ENCODE measurements at places on chromosomes 7 and 10.

- DNase-seq = no peak
These were observed 143.2 kb downstream of the GRK5 start for GRCh38 chr10:119350502-119351097.

GRCh38 chr10:43091846-43092245 is 15.0 kb downstream of the RET start:
- DNase-seq = no peak

GRCh38 chr10:75066271-75066670 is 45.2 kb upstream of the SAMD8 start:
- DNase-seq = no peak

- no peak for DNase-seq
These were observed 26.8 kb upstream of the ADGRA1 start for GRCh38 chr10:133060881-133061280.

GRCh38 chr7:151179946-151180345 is 7.1 kb downstream of the ASB10 start:
- DNase-seq = no peak

GRCh38 chr7:17488829-17489228 is 190.4 kb downstream of the AHR start:
- DNase-seq = no peak

GRCh38 chr7:79604841-79605240 is 151.4 kb upstream of the MAGI2 start:
- DNase-seq = no peak

- DNase-seq = no peak
These were observed 110.4 kb downstream of the PKD1L1 start for GRCh38 chr7:47837826-47838225.

DNA sequence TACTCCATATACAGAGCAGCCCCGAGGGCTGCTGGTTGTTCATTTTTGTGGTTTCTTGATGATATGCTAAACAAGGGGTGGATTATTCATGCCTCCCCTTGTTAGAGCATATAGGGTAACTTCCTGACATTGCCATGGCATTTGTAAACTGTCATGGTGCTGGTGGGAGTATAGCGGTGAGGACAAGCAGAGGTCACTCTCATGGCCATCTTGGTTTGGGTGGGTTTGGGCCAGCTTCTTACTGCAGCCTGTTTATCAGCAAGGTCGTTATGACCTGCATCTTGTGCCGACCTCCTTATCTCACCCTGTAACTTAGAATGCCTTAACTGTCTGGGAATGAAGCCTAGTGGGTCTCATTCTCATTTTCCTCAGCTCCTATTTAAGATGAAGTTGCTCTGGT is 31.3 kb downstream of the GNAT3 start:
- no peak for DNase-seq

DNA sequence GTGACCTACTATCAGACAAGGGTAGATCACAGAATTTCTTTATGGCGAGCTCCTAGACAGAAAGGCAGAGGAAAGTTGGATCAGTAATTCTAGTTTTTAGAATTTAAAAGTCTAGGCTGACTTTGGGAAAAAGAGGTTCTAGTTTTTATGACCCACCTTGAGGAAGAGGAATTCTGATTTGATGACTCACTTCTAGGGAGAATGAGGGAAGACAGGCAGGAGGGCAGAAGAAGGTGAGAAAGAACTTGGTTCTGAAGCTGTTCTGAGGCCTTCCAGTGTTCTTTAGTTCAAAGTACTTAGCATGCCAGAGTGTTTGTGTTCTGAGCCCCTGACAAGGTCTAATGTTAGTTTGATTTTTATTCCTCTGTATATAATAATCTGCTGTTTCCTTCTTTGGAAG is 97.2 kb downstream of the PODXL start:
- no peak for DNase-seq

DNA sequence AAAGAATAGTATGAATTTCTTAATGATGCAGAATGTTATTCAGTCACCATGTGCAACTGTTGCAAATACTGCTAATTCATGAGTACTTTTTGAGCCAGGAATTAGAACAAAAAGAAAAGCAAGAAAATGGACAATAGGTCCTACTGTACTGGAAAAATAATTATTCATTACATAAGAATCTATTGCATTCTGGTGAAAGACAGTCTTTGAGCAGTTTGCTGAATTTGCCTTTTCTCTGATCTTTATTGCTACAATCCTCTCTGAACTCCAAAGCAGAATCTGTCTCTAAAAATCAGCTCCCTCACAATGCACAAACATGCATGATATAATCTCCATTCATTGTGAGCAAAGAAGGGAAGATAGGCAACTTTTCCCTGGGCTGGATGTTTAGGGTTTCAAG is 12.8 kb downstream of the IFIT2 start:
- no peak for DNase-seq

- DNase-seq = no peak
These were observed 20.2 kb upstream of the SPDYE1 start for GRCh38 chr7:43977525-43977924.

- DNase-seq = no peak
These were observed 134.0 kb downstream of the KCND2 start for GRCh38 chr7:120407010-120407409.

DNA sequence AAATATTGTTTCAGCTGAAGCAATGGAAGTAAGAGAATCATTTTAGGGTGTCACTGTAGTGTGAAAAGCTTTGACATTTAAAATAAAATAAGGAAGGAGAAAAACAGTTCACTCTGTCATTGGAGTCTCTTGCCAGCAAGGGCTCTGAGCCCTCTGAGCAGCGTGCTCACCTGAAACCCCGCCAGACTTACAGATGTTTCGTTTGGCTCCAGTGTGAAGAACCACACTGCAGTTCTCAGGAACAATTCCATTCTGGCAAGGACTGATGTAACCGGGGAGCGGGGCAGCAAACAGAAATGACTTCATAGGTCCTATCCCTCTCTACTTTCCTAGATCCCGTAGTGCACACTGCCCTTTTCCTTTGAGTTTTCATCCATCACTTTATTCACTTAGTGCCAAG is 164.3 kb downstream of the CELF2 start:
- no peak for DNase-seq

DNA sequence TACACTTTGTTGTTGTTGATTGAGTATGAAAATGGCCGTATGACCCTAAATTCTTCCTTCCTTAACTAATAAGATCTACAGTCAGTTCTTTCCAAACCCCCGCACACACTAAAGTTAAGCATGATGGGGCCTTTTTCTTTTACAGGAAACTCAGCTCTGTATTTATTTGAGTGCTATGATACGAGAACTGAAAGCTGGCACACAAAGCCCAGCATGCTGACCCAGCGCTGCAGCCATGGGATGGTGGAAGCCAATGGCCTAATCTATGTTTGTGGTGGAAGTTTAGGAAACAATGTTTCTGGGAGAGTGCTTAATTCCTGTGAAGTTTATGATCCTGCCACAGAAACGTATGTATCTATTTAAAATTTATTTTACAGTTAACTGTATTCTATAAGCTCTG is 14.2 kb upstream of the NUP42 start:
- DNase-seq = no peak

GRCh38 chr10:3192856-3193635 is 20.5 kb upstream of the PITRM1 start:
- peak; percentile 48 for DNase-seq

DNA sequence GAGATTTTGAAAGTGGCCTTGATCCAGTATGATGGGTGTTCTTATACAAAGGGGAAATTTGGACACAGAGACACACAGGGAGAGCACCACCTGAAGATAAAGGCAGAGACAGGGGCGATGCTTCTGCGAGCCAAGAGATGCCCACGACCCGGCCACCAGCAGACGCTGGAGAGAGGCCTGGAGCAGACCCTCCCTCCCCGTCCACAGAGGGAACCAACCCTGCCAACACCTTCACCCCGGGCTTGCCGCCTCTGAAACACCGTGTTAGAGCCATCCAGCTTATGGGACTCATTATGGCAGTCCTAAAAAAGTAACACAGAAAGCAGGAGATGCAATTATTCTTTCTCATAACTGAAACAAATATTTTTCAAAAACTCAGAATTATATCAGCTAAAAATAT is 303.3 kb upstream of the SHH start:
- DNase-seq = no peak

DNA sequence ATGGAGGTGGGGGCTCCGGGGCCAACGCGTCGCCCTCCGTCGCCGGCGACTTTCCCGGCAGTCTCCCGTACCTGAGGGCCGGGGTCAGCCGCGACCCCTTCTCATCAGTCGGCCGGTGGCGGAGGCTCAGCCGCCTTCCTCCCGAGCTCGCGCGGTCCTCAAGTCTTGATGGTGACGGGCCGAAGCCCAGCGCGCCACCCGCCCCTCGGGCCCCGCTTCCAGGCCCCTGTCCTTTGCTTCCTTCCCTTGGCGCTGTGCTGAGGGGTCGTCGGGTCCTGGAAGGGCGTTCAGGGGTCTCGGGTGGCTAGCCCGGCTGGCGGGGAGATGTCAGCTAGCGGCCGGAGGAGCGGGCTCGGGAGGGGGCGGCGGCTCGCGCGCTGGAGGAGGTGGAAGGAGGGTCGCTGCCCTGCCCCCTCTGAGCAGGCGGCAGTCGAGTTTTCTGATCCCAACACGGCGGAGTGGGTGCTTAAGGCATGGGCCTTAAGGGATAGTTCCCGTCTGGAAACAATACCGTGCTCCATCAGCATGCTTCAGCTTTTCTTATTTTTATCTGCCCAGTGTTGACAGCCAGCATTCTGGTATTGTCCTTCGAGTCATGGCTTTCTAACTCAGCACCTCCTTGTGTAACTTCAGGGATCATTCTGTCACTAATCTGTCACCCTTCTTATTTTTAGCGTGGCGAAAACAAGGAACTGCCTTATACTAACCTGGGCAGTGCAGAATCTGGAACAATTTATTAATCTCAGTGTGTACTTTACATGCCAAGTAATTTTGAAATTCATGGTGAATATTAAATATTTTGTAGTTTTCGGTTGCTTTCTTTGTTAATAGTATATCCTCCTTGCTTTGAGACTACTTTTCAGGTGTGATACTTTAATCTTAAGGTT is 748 bp downstream of the PHTF2 start:
- DNase-seq = peak; percentile 30

GRCh38 chr10:49679480-49679893 is at the start of gene C10orf53:
Gene C10orf53 (plus strand): TSS chr10:49679651. CDS start chr10:49679698, 47 bp downstream.
- no peak for DNase-seq

DNA sequence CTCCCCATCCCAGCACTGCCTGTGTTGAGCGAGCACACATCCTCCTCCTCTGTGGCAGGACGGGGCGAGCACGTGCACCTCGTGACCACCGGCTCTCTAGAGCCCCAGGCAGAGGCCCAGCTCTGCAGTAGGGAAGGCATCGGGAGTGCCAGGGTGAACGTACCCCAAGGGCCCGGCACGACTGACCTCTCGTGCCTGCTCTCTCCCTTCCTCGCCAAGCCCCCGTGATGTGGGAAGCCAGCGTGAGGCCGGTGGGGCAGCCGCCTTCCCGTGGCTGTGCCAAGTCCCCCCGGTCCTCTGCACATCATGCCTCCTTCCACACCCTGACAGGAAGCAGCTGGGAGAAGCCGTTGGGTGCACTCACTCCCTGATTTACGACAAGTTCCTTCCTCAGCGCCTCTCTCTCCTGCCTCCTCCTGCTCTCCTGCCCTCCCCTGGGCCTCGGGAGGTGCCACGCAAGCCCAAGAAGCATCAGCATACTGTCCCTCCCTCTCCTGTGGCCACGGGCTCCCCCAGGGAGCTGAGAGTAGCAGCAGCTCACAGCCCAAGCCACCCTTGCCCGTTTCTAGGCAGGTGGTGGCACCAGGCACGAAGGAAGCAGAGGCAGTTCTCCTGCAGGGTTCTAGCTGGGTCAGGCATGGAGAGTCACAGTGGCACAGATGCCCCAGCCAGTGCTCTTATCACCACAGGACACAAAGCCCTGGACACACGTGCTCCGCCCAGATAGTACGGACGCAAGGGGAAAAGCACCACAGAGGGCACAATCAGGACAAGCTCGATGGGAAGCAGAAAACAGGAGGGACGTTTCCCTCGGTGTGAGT is 47.0 kb downstream of the AMZ1 start:
- DNase-seq = no peak

DNA sequence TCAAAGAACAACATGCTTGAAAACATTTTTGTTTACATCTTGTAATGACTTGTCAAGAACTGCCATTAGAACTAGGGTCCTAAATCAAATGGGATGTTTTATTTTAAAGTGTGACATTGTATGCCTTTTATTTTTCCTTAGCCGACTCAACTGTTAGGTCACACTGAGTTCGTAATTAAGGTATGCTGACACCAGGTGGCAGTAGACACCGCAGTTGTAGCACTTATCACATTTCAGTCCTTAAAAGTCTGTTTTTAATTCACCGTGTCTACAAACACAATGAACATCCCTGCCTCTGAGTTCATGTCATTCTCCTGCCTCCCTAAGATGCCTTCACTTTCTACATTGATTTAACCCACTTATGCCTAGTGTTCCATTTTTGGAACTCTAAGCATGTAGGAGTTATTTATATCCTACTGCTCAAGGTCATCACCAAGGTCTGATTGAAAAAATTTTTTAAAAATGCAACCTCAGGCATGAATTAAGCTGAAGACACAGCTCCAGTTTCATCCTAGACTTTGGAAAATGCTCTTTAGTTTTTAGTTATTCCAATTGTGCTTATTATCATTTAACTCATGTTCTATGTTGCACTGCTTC is 186.1 kb downstream of the BMPER start:
- no peak for DNase-seq

DNA sequence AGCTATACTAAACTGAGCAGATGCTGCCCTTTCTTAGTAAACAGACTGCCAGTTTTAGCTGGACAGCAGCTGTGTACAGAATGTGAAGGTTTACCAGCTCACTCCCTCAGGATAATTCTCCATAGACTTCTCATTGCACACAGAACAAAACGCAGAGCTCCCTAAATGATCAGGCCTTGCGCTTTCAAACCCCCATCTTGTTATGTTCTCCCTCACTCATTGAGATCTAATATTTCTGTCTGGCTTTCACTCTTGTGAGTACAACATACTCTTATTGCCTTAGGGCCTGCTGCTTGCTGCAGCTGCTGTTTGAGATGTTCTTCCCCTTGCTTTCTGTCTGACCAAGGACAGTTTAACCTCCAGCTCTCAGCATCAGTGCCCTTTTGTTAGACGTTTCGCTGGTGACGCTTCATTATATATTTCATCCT is 17.3 kb downstream of the VWDE start:
- no peak for DNase-seq

- DNase-seq = no peak
These were observed 16.6 kb upstream of the AFAP1L2 start for GRCh38 chr10:114420811-114421485.

DNA sequence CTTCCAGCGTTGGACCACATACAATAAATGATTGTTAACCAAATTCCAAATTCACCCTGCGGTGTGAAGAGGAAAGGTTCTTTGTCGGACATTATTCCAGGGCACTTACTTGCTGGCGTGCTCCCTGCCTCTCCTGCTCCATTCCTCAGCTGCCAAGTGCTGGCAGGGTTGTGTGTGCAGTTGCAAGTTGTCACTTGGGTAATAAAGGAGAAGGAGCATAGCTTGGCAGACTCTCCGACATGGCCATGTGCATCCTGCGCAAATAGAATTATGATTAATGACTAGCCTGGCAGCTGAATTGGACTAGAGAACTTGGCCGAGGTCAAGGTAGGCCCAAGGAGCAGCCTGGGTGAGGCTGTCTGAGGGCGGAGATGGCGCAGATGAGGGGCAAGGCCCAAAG is 92.3 kb upstream of the ELMO1 start:
- DNase-seq = no peak
